K562 (cell line): ENCODE measurements at places on chromosomes 4 and X. TPM values are rescaled to one million over a fixed set of nuclear protein-coding genes. Genes with fewer than 3 reads are reported as not detected.

Gene NDP
- not detected in 2 replicates for total RNA-seq

Gene PCDH7
- 0.04 TPM in 1 of 2 replicates, not detected in the other for total RNA-seq

DNA sequence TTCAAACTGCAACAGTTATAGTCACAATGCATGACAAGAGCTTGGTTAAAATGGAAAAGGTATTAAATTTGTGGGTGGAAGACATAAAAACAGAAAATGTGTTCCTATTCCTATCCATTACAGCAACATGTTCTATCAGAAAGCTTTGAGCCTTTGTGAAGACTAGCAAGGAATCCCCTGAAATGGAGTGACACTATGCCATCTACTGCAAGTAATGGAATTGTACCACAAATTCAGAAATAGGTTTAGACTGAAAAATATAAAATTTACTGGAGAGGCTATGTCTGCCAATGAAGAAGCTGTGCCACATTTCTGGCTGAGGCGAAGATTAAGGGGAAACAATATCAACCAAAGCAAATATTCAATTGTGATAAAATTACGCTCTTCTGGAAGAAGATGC is 247.9 kb downstream of the ADAM29 start:
- H3K4me1 ChIP-seq, result no peaks in the 10 kb centered on the region
- H3K4me3 ChIP-seq, result no peak overlapping the region
- no peak overlapping the region for H3K27ac ChIP-seq
- no peaks in the 10 kb centered on the region for H3K27me3 ChIP-seq

DNA sequence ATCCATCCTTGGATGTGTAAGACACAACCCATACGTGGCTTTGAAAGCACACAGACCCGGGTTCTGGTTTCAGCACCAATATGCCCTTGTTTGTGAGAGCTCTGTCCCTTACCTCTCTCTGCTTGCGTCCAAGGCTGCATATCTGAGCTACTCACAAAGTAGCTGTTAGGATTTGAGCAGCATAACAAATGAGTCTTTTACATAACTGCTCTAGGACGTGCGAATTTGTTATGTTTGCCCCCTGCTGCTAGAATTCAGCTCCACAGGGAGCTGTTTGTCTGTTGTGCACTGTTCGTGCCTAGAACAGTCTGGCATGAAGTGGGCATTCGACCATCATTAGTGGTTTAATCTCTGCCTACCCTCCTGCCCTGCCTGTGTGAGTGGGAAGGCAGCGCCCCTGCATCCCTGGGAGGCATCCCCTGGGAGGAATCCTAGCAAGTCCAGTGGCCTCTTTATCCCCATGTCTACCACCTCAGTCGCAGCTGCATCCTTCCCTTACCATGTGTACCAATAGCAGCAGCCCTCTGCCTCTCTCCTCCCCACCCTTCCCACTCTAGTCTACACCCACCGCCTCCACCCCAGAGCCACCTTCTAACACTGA is 42.1 kb downstream of the SLC2A9 start:
- no peak overlapping the region for H3K27ac ChIP-seq
- H3K36me3 ChIP-seq, result no peaks in the 10 kb centered on the region
- H3K4me1 ChIP-seq, result no peaks in the 10 kb centered on the region
- H3K27me3 ChIP-seq, result no peaks in the 10 kb centered on the region

DNA sequence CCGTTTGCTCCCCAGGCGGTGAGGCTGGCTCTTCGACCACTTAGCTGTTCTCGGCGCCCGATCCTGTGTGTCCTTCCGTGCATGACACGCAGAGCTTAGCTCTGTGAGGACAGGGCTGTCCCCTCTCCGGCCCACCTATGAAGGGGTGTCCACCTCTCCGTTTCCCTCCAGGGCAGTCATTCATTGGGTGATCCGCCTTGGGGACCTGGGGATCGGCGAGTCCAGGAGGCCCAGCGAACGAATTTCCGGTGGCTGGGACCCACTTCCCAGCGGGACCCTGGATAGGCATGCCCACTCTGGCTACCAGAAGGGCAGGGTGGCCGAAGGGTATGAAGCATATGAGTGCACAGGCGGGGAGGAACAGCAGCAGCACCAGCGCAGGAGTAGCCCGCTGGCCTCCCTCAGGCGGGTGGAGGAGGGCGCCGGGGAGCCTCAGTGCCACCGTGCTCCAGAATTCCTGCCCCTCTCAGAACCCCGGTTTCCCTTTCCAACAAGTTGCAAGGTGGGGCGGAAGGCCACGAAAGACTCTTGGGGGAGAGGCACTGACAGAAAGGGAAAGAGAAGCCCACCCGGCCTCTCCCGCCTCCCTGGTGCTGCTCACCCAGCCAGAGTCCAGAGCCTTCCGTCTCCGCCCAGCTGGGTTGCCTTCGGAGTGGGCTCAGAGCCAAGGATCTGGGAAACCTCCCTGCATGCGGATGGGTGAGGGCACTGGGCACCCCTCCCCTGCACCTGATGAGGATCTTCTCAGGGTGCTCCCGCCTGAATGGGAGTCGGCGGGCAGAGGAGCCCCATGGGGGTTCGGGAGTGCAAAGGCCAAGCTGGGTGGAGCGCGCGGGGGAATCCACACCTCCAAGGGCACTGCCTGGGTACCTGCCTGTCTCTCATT is 8.6 kb downstream of the HMX1 start:
- H3K4me3 ChIP-seq, result no peak overlapping the region
- peaks cover 5% of the 10 kb centered on the region; the same call in 2 of the 3 replicates for H3K27me3 ChIP-seq
- H3K27ac ChIP-seq, result no peak overlapping the region
- H3K36me3 ChIP-seq, result no peaks in the 10 kb centered on the region
- DNase-seq, result no peak

DNA sequence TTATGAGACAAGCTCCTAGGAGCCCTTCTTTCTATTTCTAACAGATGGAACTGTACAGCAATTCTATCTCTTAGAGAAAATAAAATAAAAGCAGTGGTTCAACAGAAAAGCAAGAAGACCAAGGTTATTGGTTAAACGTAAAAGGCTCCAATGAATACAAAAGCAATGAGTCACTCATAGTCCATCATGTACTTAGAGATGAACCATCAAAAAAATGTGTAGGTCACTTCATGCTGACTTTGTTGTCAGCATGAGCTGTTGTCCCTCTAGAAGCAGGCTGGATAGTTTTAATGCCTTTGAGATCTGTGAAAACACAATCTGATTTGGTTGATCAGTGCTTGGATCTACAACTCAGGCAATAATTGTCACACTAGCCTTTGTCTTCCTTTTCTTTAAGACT is 378.6 kb upstream of the ANXA10 start:
- no peaks in the 10 kb centered on the region for H3K27me3 ChIP-seq
- DNase-seq, result no peak
- H3K4me1 ChIP-seq, result no peaks in the 10 kb centered on the region
- no peak overlapping the region for H3K27ac ChIP-seq
- H3K4me3 ChIP-seq, result no peak overlapping the region

DNA sequence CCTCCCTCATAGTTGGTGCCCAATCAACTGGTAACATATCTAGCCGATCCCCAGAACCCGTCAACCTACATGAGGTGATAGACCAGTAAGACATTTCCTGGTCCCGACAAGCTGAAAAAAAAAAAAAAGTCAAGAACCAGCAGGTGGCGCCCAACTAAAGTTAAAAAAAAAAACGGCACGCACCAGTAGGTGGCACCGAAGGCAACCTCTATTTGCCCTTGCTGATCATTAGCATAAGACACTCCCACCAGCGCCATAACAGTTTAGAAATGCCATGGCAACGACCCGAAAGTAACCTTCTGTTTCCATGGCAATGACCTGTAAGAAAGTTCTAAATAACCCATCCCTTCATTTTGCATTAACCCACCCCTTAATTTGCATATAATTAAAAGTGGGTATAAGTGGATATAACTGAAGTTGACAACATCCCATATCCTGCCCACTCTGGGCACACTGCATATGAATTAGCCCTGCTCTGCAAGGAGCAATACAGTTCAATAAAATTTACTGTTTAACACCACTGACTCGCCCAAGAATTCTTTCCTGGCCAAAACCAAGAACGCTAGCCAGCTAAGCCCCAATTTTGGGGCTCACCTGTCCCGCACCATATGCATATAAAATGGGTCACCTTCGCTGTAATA is 83.9 kb upstream of the SPANXB1 start:
- H3K36me3 ChIP-seq, result no peaks in the 10 kb centered on the region
- H3K27me3 ChIP-seq, result no peaks in the 10 kb centered on the region
- no peaks in the 10 kb centered on the region for H3K4me1 ChIP-seq
- H3K4me3 ChIP-seq, result no peak overlapping the region
- H3K27ac ChIP-seq, result no peak overlapping the region

DNA sequence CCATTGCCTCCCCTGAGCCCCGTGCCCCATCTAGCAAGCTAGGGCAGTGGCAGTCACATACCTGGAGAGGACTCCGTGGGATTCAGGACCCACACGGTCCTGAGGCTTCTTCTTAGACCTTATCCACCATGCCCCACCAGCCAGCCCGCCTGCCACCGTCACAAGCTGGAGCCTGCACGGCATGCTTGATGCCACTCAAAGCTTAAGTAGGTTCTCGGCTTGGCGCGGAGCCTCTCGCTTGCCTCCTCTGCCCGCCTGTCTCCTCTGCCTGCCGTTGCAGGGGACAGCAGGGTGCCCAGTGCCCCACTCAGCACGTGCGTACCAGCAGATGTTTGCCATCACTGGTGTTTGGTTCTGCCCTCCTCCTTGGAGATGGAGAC is 14.1 kb downstream of the PSAPL1 start:
- no peaks in the 10 kb centered on the region for H3K36me3 ChIP-seq
- DNase-seq, result no peak
- H3K27ac ChIP-seq, result no peak overlapping the region
- H3K4me1 ChIP-seq, result no peaks in the 10 kb centered on the region
- H3K27me3 ChIP-seq, result no peaks in the 10 kb centered on the region
- H3K4me3 ChIP-seq, result no peak overlapping the region

- no peak overlapping the region for H3K4me3 ChIP-seq
- H3K27ac ChIP-seq, result no peak overlapping the region
- DNase-seq, result no peak
- no peaks in the 10 kb centered on the region for H3K27me3 ChIP-seq
- H3K4me1 ChIP-seq, result no peaks in the 10 kb centered on the region
These were observed 38.4 kb downstream of the METAP1 start for GRCh38 chr4:99033956-99034355.

- no peak overlapping the region for H3K27ac ChIP-seq
- no peak for DNase-seq
- H3K4me1 ChIP-seq, result no peaks in the 10 kb centered on the region
These were observed 12.3 kb upstream of the INPP4B start for GRCh38 chr4:142858446-142858845.
